Glutamatergic neuron (in vitro differentiated cells): ENCODE measurements at places on chromosomes 2 and 18. TPM values are rescaled to one million over a fixed set of nuclear protein-coding genes. Genes with fewer than 3 reads are reported as not detected.

- DNase-seq, result no peak
These were observed 21.2 kb upstream of the CHN1 start for GRCh38 chr2:175026385-175026784.

- DNase-seq, result no peak
These were observed 755.5 kb downstream of the RNF144A start for GRCh38 chr2:7672685-7673071.

The ARHGAP28 gene
- total RNA-seq, result 36.8 TPM

DNA sequence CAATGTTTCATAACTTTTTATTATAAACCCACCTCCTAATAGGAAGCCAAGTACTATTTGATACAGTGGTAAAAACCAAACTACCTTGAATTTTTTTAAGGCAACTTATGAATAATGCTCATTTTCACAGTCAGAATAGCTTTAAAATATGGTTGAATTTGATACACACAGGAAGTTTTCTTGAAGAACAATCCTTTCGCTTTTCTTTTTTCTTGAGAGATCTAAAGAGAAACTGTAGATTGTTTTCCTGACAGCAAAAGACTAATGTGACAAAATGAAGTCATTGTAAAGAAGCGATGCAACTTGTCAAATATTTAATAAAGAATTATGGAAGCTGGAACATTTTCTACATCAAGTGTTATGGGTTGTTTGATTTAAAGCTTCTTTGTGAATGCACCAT lies 227.7 kb downstream of the ALPK2 start:
- DNase-seq, result no peak
